Pulmonary artery endothelial cell (primary cell): ENCODE measurements at places on chromosomes 7 and 10.

DNA sequence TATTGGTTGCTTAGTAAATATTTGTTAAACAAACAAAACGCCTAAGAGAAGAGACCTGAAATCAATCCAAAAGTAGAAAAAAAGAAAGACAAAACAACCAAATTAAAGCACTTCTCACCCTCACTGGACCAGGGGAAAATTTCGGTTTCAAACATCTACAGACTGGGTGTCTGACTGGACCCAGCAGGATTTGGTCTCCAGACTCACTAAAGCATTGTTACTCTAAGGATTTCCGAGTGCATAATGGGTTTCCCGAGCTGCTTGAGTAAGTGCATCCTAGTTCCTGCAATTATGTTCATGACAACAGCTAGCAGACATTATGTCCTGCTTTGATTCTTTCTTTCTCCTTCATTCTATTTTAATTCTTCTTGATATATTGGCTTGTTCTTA is 51.8 kb upstream of the FAM3C start:
- DNase-seq, result no peak

GRCh38 chr7:148698007-148698396 is 701 bp upstream of the CUL1 start:
- DNase-seq, result no peak

DNA sequence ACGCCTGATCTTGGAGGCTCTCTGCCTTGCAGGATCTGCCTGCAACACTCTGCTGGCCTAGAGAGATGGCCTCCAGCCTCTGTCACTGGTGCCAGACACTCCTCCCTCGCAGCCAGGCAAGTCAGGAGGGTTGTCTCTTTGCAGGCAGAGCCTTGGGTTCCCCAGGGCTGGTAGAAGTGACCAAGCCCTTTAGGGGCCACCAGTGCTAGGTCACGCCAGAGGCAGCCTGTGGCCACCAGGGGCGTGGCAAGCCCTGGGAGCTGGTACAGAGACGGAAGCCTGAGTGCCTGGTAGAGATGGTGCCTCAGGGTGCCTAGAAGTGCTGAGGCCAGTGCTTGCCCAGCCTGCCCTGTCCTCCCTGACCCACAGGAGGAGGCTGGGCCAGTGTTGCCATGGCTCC is 9.1 kb downstream of the ADCYAP1R1 start:
- DNase-seq, result no peak

- no peak for DNase-seq
These were observed 53.6 kb upstream of the PODXL start for GRCh38 chr7:131610007-131610406.

GRCh38 chr10:16581202-16581601 is 59.5 kb upstream of the C1QL3 start:
- no peak for DNase-seq

DNA sequence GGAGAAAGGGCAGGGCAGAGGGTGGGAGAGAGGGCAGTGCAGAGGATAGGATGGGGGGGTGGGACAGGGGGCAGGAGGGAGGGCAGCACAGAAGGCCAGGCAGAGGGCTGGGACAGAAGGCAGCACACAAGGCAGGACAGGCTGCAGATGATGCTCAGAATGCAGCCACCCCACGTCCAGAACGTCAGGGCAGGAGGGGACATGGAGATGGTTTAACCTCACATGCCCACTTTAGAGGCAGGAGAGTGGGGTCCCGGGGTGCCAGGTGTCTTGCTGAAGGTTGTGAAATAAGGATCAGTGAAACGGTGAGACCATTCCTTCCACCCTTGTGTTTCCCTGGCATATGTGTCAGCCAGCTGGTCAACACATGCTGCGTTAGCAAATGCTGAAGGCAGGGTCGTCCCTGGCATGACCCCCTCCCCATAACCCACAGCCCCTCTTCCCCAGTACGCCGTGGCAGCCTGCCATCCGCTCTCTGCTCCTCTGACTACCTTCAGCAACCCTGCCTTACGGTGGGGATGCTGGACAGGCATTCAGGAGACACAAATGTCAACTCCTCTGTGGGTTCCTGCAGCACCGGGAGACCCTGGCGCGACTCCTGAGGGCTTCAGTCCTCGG is 592.1 kb downstream of the DNAJB6 start:
- DNase-seq, result no peak

GRCh38 chr10:22244001-22244400 is 26.2 kb upstream of the EBLN1 start:
- no peak for DNase-seq

GRCh38 chr7:1785839-1786238 is 115.8 kb downstream of the ELFN1 start:
- no peak for DNase-seq

DNA sequence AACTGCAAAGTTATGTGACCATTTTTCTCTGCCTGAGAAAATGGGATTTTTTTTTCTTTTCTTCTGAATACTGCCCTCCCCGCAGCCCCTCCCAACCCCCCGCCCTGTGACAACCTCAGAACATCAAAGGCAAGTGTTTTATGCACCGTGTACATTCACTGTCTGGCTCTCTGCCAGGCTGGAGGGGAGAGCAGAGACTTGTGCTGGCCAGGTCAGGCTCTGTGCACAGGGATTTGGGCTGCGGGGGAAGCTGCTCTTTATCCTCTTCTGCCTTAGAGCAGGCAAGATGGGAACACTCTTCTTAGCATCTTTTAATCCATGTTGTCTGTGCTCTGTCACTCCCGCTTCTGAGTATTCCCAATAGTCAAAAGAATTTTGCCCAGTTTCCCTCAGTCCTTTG is 195.1 kb downstream of the CCSER2 start:
- DNase-seq, result no peak
